ENCODE measurements at places on chromosomes 7 and 10.

GRCh38 chr10:117680601-117681000 is 138.1 kb downstream of the EMX2 start:
- no peak for DNase-seq

GRCh38 chr10:99740933-99741559 is 9.0 kb downstream of the CUTC start:
- no peak for DNase-seq

- DNase-seq = no peak
These were observed 62.2 kb upstream of the TRIM8 start for GRCh38 chr10:102581981-102582580.

- DNase-seq = no peak
These were observed 197.2 kb downstream of the ADARB2 start for GRCh38 chr10:1540144-1540543.

DNA sequence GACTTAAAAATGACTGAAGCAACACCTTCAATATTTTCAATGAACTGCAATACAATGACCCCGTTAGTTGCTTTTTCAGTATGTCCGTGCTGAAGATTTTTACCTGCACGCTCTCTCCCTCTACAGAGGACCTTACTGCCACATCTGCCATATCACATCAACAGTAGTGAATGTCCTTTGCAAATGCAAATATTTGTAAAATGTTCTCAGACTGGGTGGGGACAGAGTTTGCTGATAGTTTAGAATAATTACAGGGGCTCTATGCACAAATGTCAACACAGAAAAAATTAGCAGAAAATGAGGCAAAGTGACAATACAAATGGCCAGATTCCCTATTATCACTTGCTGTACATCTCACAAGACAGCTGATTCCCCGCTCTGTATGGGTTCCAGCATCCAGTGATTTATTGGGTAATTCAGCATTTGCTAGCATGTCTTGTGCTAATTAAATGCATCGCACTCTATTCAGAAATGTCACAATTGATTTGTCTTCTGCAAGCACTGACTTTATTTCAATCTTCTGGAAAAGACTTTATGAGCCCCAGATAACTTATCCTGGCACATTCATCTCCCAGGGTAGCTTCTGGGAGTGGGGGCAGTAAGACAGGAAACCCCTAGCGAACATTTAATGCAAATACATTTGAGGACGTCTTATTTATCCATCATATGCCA is 69.1 kb upstream of the PTER start:
- DNase-seq = no peak

DNA sequence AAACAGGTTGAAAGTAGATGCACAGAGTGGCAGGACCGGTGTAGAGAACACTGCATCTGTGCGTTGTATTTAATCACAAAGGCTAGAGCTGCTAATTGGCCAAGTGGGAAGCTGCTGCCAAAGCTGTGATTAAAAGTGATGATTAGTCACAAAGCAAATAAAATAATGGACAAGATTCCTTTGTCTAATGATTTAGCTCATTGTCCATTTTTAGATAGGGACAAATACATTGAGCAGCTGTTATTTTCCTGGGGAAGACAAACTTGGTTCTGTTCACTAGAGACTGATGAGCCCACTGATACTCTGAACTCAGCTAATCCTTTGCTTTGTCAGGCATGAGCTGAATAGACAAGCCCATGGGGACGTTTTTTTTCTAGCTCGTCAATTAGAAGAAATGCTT is 19.7 kb downstream of the UBE3C start:
- no peak for DNase-seq

DNA sequence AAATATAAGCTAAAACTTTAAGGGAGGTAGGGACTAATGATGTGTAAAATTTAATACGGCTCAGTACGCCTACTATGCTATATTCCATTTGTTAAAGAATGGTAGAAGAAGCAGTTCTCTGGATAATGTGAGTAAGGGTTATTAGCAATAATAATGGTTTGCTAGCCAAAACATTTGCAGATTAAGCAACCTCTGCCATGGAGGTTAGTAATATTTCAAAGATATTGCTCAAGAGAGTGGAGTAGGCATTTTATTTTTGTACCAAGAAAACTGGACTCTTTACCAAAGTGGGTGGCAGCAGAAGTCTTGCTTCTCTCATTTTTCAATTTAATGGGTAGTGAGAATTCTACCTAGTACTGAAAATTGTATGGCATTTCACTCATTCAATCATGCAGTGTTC is 158.9 kb upstream of the TMEM106B start:
- no peak for DNase-seq

- DNase-seq = no peak
These were observed 200.0 kb downstream of the POLR1F start for GRCh38 chr7:19508821-19509220.

GRCh38 chr10:31112961-31113360 is 81.3 kb upstream of the ZNF438 start:
- no peak for DNase-seq

GRCh38 chr7:129553899-129554461 is 51.6 kb downstream of the SMKR1 start:
- DNase-seq = no peak

- DNase-seq = no peak
These were observed 21.4 kb upstream of the ASZ1 start for GRCh38 chr7:117448655-117449054.

GRCh38 chr7:11604505-11604904 is 227.5 kb downstream of the THSD7A start:
- DNase-seq = no peak

GRCh38 chr7:158662610-158663427 is 41.8 kb downstream of the NCAPG2 start:
- no peak for DNase-seq

DNA sequence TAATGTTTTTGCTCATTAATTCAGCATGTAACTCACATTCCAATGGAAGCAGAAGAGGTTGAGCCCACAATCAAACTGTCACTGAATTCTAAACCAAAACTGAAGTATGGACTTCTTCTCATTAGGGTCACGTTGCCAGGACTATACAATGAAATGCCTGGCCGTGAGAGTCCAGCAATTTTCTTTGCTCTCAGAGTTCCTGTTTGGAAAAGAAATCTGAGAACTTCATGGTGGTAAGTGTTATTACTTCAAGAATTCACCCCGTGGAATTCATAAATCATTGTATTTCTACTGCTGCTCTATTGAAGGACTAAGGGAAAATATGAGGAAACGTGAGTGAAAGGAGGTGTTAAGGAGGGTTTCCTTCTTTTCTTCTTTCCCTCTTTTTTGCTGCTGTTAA is 441.8 kb upstream of the AKR1E2 start:
- no peak for DNase-seq

DNA sequence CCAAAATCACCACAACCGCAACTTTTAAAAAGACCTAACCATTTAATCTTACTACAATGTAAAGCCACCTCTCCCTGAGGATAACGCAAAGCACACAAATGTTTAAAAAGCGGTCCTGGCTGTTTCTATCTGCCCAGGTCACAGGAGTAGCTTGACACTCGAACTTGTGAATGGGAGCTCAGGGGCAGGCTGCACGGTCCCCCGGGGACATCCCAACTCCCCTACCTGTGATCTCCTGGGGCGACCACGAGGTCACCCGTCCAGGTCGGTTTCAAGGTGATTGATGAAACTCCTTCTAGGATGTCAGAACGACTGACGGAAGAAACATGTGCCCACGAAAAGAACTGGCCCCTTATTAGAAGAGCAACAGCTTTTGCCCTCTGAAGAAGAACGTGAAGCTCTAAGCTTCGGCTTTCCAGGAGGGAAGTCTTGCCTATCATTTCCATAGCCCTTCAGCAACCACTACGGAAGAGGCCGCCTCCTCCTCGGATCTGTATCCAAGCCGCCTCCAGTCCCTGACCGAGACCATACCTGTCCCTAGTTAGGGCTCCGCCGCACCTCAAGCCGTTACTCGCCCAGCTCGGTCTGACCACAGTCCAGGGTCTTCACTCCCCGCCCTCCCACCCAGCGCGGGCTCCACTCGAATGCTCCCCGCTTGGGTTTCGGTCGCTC is 459 bp downstream of the CYCS start:
- DNase-seq = no peak

DNA sequence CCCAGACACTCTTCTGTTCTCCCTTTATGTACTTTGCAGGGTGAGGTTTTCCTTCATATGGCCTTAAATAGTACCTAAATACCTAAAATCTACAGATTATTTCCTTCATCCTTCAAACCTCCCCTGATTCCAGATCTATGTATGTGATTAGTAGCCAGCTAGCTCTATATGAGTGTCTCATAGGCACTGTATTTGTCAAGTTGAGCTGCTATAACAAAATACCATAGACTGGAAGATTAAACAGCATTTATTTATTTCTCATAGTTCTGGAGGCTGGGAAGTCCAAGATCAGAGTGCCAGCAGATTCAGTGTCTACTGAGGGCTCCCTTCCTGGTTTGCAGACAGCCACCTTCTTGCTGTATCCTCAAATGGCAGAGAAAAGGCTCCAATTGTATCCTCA is 60.6 kb upstream of the MSRB2 start:
- DNase-seq = no peak

- DNase-seq = no peak
These were observed at the start of gene DGKB for GRCh38 chr7:14902589-14903067. DGKB (minus strand) TSS chr7:14902751.

- DNase-seq = no peak
These were observed 2.4 kb upstream of the ECHS1 start for GRCh38 chr10:133375357-133376115.
